Left colon (tissue), 2 donors: ENCODE measurements at places on chromosomes 2 and 18. TPM values are rescaled to one million over a fixed set of nuclear protein-coding genes. Genes with fewer than 3 reads are reported as not detected.

ASAP2 gene
- 63.8 TPM for total RNA-seq

EPB41L3 gene
- 87.7 TPM for total RNA-seq

EVA1A gene
- total RNA-seq, result 0.87 TPM

CROCC2 gene
- total RNA-seq, result not detected

LAMA1 gene
- 6.9 TPM for total RNA-seq

SCN7A gene
- 10.0 TPM for total RNA-seq

LOXHD1 gene
- not detected for total RNA-seq

ORC2 gene
- 26.8 TPM for total RNA-seq

PTPRN gene
- 2.3 TPM for total RNA-seq

CHST9 gene
- total RNA-seq, result not detected

ANTXR1 gene
- total RNA-seq, result 17.3 TPM

PPP1R1C gene
- total RNA-seq, result 1.0 TPM

SERPINB4 gene
- total RNA-seq, result not detected

ANKZF1 gene
- total RNA-seq, result 33.8 TPM

ZEB2 gene
- total RNA-seq, result 15.4 TPM

MRO gene
- total RNA-seq, result 0.25 TPM

VWA3B gene
- total RNA-seq, result 3.9 TPM

PRKAG3 gene
- not detected for total RNA-seq

C2orf42 gene
- total RNA-seq, result 13.9 TPM

IL36G gene
- total RNA-seq, result not detected

ANKRD62 gene
- total RNA-seq, result 0.37 TPM
